Aorta (tissue), 5 donors: ENCODE measurements at places on chromosomes 6 and 20. TPM values are rescaled to one million over a fixed set of nuclear protein-coding genes. Genes with fewer than 3 reads are reported as not detected.

DNA sequence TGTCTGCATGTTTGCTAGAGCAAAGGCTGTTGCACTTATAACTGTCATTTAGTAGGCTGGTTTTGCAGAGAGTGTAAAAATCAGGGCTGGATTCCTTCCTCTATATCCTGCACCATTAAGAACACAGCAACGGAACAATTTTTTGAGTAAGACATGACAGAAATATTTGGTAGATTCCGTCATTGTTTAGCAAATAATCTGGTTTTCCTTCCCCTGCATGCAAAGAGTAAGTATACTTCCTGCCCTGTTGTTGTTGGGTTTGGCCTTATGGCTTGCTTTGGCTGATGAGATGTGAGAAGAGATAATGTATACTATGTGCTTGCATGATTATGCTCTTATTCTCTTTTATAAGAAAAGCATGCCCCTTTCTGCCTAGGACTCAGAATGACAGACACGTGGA is 23.8 kb downstream of the MANEA start:
- no peak for DNase-seq

GRCh38 chr6:135325624-135326424 is 144.7 kb downstream of the MYB start:
- no peak for DNase-seq

- DNase-seq = no peak
These were observed 360.5 kb downstream of the BCKDHB start for GRCh38 chr6:80466981-80467380.

Gene CTCFL
- not detected for polyA plus RNA-seq

Gene RAB44
- polyA plus RNA-seq = not detected

Gene ACTL10
- polyA plus RNA-seq = 1.2 TPM

Gene IL17F
- not detected for polyA plus RNA-seq
